ENCODE measurements at places on chromosomes 1 and 21.

DNA sequence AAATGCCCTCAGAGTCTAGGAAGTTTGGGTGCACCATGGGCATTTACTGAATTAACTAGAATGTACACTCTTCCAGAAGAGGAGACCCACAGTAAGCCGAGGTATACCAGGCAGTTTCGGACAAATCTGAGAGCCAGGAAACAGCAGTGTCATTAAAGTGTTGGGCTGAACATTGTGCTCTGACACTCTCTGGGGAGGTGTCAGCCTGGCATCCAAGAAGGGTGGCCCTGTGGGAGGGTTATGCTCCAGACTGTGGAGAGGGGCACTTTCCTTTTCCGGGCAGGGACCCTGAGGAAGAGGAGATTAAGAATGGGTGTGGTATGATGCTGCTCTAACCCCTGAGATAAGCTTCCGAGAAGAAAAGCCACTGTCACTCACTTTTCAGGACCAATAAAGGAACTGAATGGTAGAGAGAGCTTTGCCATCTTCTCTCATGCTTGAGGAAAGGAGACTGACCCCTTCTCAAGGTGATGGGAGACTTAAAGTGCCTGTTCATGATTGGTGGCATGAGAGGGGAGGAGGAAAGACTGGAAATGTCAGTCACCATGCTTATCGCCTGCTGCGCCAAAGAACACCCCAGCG, 98.2 kb downstream of the UCK2 start:
- DNase-seq, result no peak

- DNase-seq, result no peak
Measured at GRCh38 chr1:119715542-119715941, 3.8 kb downstream of the PHGDH start.

- DNase-seq, result peak; percentile 93
Measured at GRCh38 chr1:211613108-211613947, 34.4 kb upstream of the SLC30A1 start.

DNA sequence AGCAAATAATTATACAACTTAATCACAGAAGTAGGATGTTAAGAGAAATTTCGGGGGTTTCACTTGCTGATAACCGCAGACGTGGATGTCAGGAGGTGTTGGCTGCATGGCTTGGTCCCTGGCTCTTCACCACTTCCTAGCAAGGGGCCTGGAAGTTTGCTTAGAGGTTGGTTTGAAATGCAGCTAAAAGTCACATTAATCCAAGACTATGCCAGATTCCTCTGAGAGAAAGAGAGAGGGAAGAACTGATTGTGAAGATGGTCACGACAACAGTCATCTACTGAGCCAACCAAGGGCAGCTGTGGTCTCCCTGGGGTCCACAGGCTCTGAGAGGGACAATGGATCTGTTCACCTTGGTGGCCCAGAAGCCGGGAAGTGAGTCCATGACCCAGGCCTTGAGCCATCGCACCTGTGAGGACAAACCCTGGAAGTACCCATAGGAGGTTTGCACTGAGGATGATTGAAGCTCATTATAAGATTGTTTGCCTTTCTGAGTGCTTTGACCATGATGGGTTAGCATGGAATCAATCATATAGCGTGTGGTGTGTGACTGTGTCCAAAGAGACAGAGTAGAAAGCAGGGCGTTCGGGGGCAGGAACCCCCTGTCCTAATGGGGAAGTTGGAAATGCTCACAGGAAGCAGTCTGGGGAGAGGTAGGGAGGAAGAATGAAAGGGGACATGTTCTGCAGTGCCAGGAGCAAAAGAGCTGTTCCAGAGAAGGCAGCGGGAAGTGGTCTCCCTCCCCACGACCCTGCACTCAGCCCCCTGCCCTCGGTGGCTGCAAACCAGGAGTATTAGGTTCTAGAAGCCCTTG, 47.1 kb downstream of the UMODL1 start:
- no peak for DNase-seq

DNA sequence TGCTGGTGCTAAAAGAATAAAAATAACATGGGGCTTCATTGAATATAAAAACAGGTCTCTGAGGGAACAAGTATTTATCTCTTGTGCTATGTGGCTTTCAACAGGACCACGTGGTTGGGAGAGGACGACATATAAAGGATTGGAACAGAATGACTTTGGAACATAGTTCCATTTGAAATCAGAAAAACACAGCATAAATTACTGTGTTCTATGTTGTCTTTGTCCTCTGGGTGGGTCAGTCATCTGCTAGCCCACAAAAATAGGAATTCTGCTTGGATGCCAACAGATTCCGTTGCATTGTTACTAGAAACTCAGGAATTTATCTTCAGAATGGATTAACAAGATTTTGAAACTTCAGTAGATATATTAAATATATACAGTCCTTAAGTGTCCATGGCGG, 5.9 kb downstream of the CEP85 start:
- no peak for DNase-seq

DNA sequence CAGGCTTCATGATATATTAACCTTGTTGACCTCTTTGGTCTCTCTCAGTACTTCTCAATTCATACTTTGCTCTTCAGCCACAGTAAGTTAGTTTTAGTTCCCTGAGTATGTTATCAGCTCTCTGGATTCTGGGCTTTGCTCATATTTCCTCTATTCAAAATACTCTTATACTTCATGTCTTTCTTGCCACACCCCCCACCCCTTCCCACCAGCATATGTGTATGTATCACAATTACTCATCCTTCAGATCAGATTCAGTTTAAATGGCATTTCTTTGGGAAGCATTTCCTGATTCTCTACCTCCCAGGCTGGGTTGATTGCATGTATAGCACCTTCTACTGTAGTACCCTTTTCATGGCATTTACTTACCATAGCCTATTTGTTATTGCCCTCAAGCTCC, 28.3 kb downstream of the SLC30A7 start:
- DNase-seq, result no peak

- no peak for DNase-seq
Measured at GRCh38 chr1:150963321-150964163, 11.1 kb downstream of the CERS2 start.

- no peak for DNase-seq
Measured at GRCh38 chr1:156836041-156836654, 19.5 kb upstream of the SH2D2A start.

DNA sequence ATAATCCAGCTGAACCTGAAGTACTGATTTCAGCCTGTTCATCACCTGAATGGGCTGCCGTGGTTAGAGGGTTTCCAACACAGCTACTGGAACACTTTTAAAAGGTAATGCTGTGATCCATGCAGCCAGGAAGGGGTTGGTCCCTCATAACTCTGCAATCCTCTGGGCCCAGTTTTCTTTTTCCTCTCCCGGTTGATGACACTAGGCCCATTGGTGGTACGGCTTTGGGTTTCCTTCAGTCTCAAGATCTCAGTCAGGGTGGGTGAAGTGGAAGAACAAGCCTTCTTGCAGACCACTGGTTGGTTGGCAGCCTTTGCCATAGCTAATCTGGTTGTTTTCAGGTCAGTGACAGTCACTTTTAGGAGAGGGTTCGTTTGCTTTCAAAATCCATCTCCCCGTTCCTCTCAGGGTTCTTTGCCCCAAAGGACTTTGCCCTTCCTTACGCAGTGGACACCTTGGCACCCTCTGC, 502 bp upstream of the SLC35A3 start:
- peak; percentile 24 for DNase-seq

GRCh38 chr21:42310411-42311001, 4.7 kb downstream of the TFF3 start:
- DNase-seq, result no peak

DNA sequence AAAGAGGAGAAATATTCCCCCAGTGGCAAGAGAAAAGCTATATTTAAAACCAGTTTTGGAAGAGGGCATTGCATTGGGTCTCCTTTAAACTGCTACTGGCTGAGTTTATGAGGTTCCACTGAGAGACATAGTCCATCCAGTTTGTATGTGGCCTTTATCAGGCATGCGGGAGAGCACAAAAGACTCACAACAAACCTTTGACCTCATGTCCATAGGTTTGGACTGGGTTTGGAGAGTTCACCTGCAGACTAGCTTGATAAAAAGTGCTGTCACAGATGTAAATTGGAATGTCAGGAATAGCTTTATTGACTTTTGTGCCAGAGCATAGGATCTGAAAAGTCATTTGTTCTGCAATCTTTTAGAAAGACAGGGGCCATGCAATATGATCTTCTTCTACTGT, 131.0 kb upstream of the NRIP1 start:
- DNase-seq, result no peak

DNA sequence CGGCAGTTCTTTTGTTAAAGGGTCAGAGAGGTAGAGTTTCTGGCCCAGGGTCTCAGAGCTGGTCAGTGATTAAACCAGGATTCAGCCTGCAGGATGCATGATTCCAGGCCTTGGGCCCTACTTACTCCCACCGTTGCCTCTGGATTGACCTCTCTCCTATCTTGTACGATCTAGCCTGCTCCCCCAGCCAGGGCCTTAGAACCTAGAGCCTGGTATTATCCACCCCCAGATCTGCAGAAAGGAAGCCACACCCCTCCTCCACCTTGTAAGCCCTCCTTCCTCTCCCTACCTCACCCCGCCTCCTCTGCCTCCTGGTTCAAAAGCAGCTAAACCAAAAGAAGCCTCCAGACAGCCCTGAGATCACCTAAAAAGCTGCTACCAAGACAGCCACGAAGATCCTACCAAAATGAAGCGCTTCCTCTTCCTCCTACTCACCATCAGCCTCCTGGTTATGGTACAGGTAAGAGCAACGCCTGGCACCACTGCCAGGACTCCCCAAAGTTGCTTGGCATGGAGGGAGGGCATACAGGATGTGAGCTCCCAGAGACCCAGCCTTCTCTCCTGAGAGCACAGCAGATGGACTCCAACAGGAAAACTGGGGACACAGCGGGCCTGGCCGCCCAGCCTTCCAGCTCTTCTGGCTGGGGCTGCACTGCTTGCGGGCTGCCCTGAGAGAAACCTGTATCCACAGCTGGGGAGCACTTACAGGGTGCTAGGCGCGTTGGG, at the start of gene CD52:
CD52 (plus strand) TSS at position 347 of the 726 bp plus-strand sequence; CDS start at position 407, 60 bp downstream.
- no peak for DNase-seq

GRCh38 chr1:218683242-218683641, 338.1 kb downstream of the TGFB2 start:
- no peak for DNase-seq

DNA sequence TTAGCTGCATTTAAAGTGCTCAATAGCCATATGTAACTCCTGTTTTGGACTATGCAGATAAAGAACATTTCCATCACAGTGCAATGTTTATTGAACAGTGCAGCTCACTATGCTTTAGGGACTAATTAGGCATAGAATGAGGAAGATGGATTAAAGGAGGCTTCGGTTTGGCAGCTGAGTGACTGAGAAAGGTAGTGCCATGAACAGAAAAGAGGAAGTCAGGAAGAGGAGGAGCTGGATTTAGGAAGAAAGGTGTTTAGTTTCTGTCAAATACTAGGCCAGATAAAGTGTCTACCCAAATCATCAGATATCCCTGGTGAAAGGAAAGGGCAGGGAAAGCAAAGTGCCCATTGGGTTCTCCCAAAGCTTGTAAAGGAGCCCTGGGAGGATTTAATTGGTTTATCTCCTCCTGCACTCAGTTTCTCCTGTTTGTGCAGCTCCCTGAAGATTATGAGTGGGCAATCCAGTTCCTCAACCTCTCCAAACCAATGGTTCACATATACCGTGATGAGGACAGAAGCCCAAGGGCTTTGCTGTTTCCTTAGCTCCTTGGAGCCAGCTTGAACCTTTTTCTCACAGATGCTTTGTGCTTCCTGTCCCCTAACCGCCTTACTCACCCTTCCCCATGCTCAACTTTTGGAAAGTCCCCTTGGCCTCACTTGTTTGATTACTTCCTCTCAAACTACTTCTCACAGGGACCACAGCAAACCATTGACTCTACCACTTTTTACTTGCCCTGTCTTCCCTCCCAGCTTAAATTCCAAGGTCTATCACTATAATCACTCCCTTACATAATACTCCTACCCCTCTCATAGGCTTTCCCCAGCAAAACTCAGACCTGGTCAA, 3.5 kb upstream of the RAP1A start:
- DNase-seq, result peak; percentile 16

DNA sequence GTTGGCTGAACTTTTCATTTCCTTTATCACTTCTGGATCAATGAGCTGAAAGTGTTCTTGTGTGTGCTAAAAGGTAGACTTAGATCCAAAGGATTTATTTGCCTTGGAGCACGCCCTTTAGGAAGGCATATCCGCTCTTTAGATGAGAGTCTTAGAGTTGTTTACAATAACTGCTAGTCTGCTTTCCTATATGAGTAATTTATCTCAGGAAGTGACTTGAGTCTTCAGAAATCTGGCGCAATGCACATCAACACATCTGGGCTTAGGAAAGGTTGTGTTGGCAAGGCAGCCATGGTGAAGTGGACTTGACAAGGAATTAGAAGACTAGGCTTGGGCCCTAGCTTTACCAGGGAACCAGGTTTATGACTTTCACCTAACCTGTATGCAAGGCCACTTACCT, 204.1 kb upstream of the PTGFR start:
- peak; percentile 81 for DNase-seq

DNA sequence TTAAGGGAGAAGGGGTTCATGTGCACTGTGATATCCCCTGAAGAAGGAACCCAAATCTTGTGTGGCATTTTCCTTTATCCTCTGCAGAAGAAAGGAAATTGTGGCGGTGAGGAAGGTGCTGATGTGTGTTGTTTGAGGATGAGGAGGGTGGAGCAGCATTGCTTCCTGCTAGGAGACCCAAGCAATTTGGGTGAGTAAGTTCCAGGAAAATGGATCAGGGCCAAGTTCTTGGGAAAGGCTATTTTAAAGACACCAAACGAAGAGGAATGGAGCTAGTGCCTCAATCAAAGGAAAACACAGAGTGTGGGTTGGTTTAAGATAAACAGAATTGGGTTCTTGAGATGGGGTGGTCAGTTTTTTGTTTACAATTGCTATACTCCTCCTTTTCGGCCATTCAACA, 86.7 kb upstream of the MARK1 start:
- DNase-seq, result no peak

GRCh38 chr1:215631489-215631888, 64.4 kb downstream of the KCTD3 start:
- DNase-seq, result peak; percentile 18

- DNase-seq, result peak; percentile 54
Measured at GRCh38 chr1:225710804-225711203, 57.9 kb upstream of the ENAH start.

GRCh38 chr1:25847929-25848328, 11.3 kb downstream of the AUNIP start:
- no peak for DNase-seq

DNA sequence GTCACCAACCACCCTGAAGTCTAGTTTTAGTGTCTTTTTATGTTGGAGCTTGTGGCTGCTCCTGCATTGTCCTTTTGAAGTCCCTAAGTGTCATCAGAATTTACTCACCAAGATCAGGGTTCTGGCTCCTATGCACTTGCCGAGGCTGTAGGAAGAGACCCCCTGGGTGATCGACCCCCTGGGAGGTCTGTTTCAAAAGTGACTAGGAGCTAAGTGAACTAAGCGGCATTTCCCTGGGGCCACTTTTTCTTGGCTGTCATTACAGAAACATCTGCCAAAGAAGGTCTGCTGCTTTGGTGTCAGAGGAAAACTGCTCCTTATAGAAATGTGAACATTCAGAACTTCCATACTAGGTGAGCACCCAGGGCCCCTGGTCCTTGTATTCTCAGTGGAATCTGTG, 39.4 kb downstream of the ACTN2 start:
- DNase-seq, result no peak
